IPS DF 6.9 (cell line): ENCODE measurements at places on chromosomes 6 and 20.

- H3K4me1 ChIP-seq: no peaks in the 10 kb centered on the region
- no peak overlapping the region for H3K27ac ChIP-seq
- H3K27me3 ChIP-seq: no peaks in the 10 kb centered on the region
- no peaks in the 10 kb centered on the region for H3K36me3 ChIP-seq
- no peak for DNase-seq
Observed at GRCh38 chr20:42041000-42041565, 422.9 kb upstream of the CHD6 start.

DNA sequence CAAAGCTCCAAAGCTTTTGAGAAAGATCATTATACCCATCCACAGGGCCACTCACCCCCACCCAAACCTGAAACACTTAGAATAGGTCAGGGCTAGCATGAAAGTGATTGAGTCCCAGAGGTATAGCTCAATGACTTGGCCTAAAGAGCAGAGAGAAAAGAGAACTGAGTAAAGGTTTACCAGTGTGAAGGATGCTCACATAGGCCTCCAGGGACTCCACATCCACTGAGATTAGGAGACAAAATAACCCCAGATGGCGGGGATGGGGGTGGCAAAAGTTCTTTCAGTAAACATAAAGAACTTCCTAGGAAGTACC lies 12.2 kb downstream of the SAYSD1 start:
- H3K27me3 ChIP-seq: no peaks in the 10 kb centered on the region
- H3K27ac ChIP-seq: no peak overlapping the region

DNA sequence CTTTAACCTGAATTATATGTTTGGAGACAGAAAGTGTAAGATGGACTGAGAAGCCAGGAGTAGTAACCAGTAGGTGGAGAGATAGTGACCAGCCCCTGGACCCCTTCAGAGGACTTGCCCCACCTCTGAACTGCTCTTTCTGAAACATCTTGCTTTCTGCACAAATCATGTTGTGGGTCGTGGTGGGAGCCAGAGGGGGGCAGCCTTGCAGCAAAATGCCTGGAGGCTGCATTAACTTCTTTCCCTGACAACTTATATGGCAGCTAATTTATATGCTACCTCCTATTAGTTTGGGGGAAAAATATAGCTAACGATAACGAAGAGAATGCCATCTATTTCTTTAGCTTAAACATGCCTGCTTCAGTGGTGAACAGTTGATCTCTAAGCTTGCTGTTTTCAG lies 859.8 kb downstream of the MAFB start:
- no peaks in the 10 kb centered on the region for H3K27me3 ChIP-seq
- no peaks in the 10 kb centered on the region for H3K36me3 ChIP-seq
- H3K4me1 ChIP-seq: no peaks in the 10 kb centered on the region
- no peak overlapping the region for H3K27ac ChIP-seq

- H3K27ac ChIP-seq: no peak overlapping the region
- no peaks in the 10 kb centered on the region for H3K36me3 ChIP-seq
- DNase-seq: no peak
- H3K4me1 ChIP-seq: peaks cover 2% of the 10 kb centered on the region; the same call in 1 of the 2 replicates
Observed at GRCh38 chr6:2033544-2033943, 211.9 kb downstream of the GMDS start.

DNA sequence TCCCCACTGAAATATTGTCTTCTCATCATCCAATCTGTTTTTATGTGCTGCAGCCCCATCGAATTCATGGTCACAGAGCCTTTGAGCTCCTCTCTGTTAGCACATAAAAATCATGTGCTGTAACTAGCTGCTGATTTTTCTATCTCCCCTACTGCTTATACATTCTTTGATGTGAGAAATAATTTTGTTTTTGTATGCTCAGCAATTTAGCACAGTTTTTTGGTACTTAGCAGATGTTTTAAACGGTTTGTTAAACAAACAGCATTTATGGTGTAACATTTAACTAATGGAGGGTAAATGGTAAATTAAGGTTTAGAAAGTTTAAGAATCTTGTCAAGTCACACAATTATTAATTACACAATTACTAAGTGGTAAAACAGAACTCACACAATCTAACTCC lies 131.8 kb upstream of the C6orf118 start:
- no peak for DNase-seq
- H3K4me1 ChIP-seq: no peaks in the 10 kb centered on the region
- no peak overlapping the region for H3K27ac ChIP-seq

DNA sequence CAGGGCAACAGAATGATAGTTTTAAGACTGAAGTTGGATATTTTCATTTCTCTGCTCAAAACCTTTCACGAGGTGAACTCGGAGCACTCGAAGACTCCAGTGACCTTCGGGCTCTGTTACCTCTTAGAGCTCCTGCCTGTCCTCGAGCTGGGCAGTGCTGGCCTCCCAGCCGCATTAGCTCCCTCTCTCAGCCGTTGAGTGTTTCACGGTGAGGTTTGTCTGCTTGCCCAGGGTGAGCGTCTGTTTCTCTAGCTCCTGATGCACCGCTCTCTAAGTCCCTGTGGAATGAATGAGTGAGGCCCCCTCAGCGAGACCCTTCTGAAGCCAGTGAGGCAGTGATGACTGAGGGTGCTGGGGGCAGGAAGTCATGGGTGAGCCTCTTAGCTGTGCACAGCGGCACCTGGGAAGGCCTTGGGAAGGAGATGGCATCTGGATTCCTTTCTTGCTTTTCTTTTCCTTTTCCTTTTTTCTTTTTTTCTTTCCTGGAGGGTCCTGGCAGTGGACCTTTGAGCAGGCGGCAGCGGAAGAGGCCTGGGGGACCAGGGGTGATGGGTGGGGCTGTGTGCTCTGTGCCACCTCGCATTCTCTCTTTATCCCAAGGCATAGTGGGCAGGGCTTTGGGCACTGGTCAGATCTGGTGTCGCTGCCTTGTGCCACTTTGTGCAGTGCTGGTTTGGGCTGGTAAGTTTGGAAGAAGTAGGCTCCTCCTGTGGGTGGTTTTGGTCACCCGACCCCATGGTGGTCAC lies 2.2 kb downstream of the PSMG4 start:
- no peak for DNase-seq
- H3K4me3 ChIP-seq: no peak overlapping the region
- H3K27me3 ChIP-seq: no peaks in the 10 kb centered on the region

DNA sequence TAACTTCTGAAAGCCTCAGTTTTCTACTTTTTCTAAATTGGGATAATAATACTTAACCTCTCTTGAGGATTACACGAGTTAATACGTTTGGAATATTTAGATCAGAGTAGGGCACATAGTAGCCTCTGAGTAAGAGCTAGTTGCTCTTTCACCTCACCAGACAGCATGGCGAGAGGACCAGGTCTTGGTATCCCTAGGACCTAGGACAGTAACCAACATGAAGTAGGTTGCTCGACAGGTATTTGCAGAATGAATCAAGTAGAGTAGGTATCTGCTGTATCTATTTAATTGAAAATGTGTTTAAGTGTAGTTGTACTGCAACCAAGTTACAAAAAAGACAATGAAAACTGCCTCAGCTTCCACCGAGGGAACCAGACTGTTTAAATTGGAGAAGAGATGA lies 1.4 kb downstream of the CDC5L start:
- H3K4me1 ChIP-seq: no peaks in the 10 kb centered on the region
- H3K4me3 ChIP-seq: no peak overlapping the region
- no peak overlapping the region for H3K27ac ChIP-seq
- peaks cover under 1% of the 10 kb centered on the region; the same call in 1 of the 2 replicates for H3K36me3 ChIP-seq

DNA sequence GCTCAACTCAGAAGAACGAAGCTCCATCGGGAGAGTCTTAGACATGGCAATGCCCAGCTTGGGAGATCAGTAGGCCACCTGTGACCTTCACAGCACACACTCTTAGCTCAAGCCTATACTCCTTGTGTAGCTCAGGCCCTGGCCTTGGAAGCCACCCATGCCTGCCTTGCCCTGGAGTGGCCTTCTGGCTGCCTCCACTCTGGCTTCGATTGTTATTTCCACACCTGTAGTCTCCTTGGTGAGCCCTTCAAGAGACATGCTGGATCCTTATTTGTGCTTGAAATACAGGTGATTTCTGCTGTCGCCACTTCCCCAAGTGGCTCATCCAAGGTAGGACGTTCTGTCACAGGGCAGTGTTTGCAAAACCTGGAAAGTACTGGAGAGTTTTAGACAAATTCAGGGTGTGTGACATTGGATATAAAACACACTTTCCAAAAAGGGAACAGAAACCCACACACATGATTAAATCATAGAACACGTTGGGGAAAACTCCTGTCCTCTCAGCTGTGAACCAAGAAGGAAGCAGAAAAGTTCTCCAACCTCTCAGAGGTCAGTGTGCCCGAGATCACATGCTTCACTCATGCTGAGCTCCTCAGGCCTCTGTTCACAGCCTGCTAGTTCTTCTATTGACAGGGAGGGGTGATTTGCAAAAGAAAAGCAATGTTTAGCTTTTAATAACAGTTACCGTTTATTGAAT lies 391.8 kb downstream of the CDC5L start:
- H3K4me1 ChIP-seq: no peaks in the 10 kb centered on the region
- H3K36me3 ChIP-seq: no peaks in the 10 kb centered on the region
- H3K27me3 ChIP-seq: no peaks in the 10 kb centered on the region
- DNase-seq: no peak

DNA sequence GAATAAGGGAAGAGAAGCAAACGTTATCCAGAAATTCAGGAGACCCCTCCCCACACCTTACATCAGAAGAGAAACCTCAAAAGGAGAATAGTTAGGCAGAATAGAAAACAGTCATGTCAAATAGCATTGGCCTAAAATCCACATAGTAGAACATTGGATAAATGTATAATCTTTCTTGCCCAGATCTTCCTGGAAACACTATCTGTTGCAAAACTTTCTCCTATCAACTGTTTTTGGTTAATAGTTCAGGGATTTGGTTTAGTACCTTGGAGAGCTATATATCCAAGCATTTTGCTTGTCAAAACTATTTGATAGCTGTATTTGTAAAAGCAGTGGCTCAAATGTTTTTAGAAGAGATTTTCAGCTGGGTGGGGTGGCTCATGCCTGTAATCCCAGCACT lies 74.3 kb upstream of the PHACTR2 start:
- H3K27me3 ChIP-seq: no peaks in the 10 kb centered on the region
- H3K27ac ChIP-seq: no peak overlapping the region
- no peak overlapping the region for H3K4me3 ChIP-seq
- no peaks in the 10 kb centered on the region for H3K36me3 ChIP-seq
- no peaks in the 10 kb centered on the region for H3K4me1 ChIP-seq
- DNase-seq: no peak

DNA sequence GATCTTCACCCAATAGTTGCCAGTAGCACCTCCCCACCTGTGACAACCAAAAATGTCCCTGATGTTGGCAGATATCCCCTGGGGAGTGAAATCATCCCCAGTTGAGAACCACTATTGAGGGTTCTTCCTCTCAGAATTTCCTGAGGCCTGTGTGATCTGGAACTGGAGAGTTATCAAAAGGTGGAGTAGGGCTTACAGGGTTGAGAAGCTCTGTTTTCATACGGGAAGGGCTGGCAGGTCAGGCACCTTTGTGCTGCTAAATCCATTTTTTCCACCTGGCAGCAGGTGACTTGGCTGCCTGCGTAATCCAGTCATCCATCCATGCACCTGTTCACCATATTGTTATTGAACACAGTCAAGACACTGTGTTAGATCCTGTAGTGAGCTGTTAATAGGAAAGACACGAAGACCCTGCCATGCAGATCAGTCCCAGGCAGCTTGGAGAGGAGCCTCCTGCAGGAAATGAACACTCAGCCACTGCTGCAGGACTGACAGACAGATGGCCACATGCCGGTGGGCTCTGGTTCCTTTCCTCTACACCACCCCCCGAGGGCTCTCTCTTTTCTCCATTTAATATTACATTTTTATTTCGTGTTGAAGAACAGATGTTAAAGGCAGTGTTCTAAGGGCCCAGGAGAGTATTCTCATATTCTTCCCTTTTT lies 5.4 kb downstream of the DUSP22 start:
- no peak overlapping the region for H3K27ac ChIP-seq
- no peaks in the 10 kb centered on the region for H3K36me3 ChIP-seq
- DNase-seq: no peak
- no peak overlapping the region for H3K4me3 ChIP-seq
- H3K27me3 ChIP-seq: no peaks in the 10 kb centered on the region
- peaks cover 2% of the 10 kb centered on the region for H3K4me1 ChIP-seq
